ENCODE measurements at places on chromosomes 2 and 18.

- DNase-seq: no peak
These were observed 46.3 kb downstream of the EMX1 start for GRCh38 chr2:72963423-72964145.

- DNase-seq: no peak
These were observed 1396.3 kb upstream of the CELF4 start for GRCh38 chr18:38961880-38962279.

- DNase-seq: no peak
These were observed 21.0 kb upstream of the USP14 start for GRCh38 chr18:137327-137726.

DNA sequence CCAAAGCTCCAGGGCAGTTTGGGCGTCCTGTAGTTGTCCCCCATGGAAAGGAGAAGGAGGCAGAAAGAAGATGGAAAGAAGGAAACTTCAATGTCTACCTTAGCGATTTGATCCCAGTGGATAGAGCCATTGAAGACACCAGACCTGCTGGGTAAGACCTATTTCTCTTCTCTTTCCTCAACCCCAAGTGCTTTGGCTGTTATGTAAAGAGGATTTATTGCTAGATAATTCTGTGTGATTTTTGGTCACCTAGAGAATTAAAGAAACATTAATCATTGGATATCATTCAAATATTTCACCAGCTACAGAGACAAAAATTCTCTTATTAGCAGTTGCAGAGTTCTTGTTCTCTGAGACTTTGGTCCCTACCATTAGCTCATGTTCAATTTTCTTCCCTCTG is 1.9 kb downstream of the GALNT5 start:
- no peak for DNase-seq

- no peak for DNase-seq
These were observed 11.2 kb downstream of the STRN start for GRCh38 chr2:36954977-36955607.

DNA sequence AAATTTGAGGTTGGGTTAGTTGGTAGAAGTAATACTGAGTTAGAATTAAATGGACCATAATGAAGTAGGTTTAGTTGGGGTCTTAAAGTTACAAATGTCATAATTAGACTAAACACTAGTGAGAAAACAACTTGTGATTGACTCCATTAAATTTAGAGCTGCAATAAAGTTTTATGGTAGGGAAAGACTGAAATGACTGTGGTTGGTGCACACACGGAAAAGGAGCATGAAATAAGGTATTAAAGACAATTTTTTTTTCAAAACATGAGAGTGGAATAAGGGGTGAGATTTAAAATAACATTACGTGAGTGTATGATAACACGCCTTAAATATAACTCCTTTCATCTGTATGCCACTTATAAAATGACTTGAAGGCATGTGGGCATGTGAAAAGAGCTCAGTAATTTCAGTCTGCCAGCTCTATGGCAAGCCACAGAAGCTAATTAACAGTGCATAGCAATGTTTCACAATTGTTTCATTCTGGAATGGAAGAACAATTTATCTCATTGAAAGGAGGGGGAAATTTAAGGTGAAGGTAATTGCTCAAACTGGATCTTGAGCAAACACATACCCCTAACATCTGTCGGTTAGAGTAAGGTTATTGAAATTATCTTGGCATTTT is 1.4 kb downstream of the FRZB start:
- DNase-seq: no peak

DNA sequence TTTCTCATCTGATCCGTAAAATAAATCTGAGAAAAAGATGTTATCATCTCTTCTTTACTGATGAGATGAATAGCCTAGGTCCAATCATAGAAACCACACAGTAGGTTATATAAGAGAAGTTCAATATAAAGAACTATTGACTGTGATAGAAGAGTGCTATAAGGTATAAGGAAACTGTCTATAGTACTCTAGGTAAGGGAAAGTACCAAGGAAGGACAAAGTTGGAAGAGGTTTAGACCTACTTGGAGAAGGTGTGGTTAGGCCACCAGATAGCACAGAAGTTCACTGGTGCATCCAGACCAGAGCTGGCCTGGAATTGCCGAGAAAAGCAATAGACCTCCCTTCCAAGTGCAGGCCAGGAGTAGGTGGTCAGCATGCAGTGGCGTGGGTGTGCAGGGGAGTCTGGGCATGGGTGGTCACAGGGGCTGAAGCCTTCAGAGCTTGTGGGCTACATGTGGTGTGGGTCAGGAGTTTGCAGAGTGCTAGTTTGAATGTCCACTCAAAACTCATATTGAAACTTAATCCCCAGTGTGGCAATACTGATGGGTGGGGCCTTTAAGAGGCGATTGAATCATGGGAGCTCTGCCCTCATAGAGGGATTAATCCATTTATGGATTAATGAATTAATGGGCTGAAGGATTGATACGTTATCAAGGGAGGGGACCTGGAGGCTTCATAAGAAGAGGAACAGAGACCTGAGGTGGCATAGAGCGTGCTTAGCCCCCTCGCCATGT is 86.3 kb downstream of the ALPK2 start:
- DNase-seq: no peak

GRCh38 chr18:55552526-55553189 is 35.3 kb downstream of the TCF4 start:
- no peak for DNase-seq

DNA sequence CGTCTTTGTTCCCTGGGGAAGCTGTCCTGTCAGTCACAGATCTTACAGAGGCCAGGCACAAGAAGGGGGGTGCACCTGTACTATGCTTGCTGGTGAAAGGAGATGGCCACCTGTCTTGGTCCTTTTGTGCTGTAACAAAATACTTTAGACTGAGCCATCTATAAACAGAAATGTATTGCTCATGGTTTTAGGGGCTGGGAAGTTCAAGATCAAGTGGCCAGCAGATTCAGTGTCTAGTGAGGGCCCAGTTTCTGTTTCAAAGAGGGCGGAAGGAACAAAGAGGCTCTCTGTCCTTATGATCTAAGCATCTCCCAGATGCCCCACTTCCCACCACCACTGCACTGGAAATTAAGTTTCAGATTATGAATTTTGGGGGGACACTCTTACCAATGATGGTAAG is 35.5 kb upstream of the RPL37A start:
- no peak for DNase-seq

DNA sequence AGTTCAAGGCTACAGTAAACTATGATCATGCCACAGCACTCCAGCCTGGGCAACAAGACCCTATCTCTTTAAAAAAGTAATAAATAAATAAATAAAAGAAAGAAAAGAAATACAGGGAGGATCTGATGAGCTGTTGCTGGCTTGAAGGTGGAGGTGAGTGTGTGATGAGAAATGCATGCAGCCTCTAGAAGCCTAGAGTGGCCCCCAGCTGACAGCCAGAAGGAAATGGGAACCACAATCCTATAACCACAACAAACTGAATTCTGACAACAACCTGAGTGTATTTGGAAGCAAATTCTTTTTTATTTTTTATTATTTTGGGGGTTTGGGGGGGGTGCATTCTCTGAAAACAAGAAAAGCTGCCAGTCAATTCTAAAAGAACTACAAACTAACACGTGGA is 14.6 kb downstream of the NOL10 start:
- no peak for DNase-seq
